ENCODE measurements at places on chromosomes 1 and 21.

- DNase-seq, result no peak
Observed at GRCh38 chr1:47214549-47214948, 17.5 kb downstream of the TAL1 start.

DNA sequence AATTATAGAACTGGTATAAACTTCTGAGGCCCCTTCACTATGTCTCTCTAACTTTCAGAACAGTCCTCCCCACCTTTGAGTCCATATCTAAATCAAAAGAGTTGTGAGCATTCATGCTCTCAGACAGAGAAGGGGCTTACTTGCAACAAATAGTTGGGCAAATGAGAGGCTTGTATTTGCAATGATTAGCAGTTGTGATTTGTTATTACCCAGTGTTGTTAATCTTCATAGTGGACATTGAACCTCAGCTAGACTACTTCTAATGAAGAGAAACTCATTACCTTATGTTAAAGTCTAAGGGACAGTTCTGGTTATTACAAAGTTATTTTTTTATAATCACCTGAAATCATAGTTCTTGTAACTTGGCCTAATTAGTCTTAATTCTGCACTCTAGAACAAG is 114.5 kb downstream of the RABGAP1L start:
- no peak for DNase-seq

- DNase-seq, result no peak
Observed at GRCh38 chr1:30449428-30450147, 273.8 kb downstream of the MATN1 start.

GRCh38 chr1:117150316-117150715 is 28.8 kb upstream of the TRIM45 start:
- peak; percentile 60 for DNase-seq

DNA sequence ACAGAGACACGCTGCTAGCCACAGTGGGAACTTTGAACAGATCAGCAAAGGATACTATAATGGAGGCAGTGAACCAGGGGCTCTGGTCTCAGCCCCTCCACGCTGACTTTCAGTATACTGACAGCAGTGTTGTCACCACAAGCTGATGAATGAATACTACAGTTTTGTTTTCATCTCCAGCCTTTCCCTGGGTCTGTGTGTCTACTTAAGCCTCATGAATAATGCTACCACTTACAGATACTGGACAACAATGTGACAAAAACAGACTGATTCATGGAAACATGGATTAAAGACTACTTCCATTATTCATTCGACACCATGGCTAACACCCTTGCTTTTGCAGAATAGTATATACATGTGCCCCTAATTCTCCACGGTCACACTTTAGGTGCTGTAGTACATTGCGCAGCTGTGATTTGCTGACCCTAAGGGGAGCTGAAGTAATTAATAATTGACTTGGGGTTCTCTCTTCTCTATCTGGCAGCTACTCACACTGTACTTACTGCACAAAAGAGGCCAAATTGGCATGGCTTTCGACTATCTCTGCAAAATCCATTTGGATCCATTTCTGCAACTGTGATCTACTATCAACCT is 203.2 kb upstream of the LYPLAL1 start:
- no peak for DNase-seq

DNA sequence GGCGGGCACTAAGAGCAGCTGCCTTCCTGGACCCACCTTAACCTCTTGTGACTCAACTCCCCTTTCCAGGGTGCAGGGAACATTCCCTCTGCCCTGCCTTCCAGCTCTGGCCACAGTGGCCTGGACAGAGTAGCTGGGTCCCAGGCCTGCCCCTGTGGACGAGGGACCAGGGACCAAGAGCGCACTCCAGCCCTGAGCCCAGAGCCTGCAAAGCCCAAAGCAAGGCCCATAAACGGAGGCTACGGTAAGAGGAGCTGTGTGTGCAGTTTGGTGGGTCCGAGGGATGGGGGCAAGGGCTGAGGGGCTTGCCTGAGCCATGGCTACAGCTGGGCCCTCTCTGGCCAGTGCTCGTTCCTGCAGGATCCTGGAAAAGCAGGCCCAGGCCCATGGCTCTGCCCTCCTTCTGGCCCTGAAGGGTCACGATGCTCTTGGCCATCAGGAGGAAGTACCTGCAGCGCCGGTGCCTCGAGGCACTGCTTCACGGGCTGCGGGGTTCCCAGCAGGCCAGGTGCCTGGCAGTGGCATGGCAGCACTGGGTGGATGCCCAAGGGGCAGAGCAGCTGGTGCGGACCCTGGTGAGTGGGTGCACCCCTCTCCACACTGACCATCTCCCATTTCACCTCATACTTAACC is 17.8 kb downstream of the MTHFR start:
- DNase-seq, result no peak

DNA sequence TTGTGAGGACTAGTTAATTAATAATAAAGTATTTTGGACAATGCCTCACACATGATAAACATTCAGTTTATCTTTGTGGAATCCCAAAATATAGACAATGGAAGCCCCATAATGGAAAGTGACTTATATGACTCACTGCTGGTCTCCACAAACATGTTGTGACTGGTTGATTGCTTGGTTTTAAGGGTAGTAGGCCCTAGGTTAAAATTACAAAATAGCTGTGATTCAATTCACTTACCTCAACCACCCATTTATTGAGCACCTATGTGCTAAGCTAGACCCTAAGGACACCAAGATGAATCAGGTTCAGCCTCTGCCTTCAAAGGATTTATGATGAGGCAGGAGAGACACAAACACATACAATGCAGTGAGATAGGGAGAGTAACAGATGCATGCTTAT is 42.4 kb downstream of the KANK4 start:
- no peak for DNase-seq

DNA sequence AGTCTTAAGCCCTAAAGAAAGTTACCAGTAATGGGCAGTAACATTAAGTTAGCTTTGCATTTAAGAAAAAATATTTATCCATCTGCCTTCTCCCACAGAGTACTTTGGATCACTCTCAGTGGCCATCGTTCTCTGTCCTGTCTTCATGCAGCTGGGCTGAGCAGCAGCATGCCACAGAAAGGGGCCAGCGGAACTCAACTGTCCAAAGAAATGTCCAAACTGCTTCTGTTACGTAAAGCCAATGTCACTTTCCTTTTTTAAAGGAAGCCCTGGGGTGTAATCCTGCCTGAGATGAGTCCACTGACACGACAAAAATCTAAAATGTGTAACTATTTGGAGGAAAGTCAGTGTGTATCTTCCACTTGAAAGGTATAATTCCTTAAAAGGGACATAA is 291.6 kb downstream of the SMYD3 start:
- no peak for DNase-seq

GRCh38 chr1:5645135-5645399 is 347.2 kb downstream of the NPHP4 start:
- DNase-seq, result no peak

DNA sequence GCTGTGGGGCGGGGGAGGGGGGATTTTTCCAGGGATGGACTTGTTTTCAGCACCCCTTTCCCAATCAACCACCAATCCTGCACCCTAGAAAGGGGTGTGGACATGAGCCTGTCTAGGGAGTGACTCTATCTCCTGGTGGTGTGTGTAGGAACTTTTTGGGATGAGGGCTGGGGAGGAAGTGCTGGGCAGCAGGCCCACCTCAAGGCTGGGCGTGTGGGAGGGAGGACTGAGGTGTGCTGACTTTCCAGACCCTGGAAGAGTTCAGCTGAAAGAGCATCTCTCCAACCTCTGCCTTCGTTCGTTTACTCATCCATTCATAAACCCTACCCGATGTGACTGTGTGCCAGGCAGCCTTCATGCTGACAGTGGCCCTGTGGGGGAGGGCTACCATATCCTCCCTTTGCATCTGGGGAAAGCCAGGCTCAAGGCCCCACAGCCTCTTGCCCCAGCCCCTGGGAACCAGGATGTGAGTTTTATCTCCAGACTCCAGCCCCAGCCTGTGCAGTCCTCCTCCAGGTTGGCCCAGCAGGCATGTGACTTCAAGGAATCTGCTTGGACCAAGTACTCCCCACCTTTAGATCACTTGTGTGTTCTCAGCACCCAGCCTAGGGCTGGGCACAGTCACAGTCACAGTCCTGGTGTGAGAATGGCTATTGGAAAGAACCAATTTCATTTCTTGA is 6.7 kb downstream of the KNCN start:
- DNase-seq, result no peak

GRCh38 chr1:154178013-154178412 is 13.9 kb downstream of the TPM3 start:
- DNase-seq, result no peak

DNA sequence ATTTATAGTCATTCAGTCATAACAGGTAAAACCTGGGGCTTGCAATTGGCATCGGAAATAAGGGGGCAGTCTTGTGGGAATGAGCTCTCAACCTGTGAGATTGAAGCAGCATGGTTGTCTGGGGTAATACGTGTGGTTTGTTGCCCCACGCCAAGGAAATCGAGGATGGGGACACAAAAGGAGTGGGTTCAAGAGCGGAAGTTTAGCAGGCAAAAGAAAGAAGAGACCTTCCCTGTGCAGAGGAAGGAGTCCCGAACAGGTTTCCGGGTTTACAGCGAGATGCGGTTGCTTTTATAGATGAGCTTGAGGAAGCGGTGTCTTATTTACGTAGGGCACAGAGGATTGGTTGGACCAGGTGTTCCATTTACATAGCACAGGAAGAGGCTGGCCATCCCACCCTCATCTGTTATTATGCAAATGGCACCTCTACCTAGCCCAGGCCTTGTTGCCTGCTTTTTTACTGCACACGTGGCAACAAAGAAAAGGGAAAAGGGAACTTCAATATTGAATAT is 37.3 kb downstream of the IFNAR1 start:
- DNase-seq, result no peak

DNA sequence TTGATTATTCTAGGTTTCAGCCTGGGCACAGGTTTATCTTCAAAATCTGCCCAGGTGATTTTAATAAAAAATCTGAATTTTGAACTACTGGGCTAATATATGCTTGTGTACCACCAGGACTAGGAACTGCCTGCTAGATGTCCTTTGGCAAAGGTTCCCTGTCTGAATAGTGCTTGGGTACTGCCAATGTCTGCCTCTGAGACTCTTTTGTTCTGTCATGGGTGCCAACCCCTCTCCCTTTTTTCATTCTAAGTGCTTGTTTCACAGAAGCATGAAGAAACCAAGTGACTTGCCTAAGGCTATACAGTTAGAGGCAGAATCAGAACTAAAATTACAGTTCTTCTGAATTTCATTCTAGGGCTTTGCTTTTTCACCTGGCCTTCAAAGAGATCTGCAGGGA is 106.3 kb upstream of the CACHD1 start:
- no peak for DNase-seq

DNA sequence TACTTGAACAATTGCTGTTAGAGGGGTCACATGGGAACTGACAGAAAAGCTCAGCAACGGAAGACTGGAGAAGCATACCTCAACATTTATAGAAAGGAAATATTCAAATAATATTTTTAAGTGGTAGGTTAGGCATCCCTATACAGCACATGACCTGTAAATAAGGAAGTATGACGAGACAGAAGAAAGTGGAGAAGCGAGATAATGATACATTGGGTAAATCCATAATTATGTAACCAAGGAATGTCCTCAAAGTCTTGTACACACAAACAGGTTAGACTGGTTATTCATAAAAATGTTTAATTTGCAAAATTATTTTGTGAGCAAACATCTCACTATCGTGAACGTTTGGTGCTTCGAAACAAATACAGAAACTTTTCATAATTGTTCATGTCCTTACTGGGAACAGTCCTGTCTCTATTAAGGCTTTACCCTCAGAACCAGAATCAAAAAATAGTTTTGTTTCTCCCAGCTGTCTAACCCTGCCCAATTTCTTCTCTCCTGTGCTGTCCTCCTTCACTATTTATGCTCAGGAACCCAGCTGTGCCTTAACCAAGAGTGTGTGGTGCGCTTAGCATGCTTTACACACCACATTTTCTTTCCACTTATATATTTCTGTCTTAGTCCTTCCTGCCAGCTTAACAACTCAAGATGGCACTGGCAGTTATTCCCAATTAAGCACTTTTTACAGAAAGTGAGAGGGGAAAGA is 10.2 kb downstream of the KMO start:
- no peak for DNase-seq

DNA sequence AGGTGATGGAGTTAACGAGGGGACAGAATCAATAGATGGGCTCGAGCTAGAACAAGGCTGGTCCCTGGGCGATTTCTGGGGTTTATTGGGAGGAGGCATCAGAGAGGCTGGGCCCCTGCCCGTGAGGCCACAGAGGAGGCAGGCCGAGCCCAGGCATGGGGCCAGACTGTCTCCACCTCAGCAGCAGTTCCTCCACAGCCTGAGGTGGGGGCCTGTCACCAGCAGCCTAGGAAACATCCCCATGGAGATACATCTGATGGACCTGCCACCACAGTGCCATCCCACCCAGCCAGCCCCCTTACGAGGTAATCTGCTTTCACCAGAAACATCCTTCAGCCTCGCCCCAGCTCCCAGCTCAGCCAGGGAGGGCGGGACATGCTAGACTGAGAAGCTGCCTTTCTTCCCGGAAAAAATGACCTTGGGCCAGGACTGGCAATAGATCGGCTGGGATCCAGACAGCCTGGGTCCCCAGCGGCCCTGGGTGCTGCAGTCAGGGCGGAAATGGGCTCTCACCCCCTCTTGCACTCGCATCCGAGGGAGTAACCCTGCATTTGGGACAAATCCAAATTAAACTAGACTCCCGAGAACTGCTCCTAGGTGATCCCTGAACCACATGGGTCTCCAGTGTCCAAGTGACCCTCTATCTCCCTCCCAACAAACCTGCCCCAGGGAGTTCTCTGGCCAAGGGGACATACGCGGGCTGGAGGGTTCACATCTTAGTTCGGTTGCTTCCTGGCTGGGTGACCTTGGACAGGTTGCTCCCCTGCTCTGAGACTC is 10.0 kb upstream of the EPHA8 start:
- no peak for DNase-seq

- peak; percentile 81 for DNase-seq
Observed at GRCh38 chr1:119159111-119159510, 18.7 kb upstream of the WARS2 start.

DNA sequence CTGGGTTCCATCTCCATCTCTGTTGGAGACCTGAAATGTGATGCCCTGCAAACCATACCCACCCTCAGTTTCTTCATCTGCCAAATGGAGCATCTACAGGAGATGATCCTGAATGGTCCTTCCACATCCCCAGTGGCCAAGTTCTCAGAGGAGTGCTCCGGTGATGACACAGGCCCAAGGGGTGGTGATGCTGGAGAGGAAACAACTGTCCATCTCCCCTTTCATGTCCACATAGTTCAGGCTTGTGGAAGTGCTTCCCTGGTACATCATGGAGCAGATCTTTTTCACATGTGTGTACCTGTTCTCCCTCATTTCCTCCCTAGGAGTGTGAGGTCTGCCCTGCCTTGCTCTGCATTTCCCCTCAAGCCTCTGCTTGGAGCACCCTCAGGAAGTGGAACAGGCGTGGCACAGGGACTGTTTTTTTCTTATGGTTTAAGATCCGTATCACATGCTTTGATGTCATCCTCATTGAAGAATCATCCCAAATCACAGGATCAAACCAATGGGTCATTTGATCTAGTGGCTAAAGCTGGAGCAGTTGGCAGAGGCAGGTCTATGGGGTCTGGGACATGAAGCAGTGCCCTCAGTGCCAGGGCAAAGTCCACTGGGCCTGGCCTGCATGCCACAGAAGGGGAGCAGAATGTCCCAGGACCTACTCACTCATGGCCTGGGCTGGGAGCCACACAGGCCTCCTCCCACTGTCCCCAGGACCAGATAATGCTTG is 8.2 kb upstream of the TRIM63 start:
- DNase-seq, result no peak

Data from IMR-90 (cell line).